Body of pancreas (tissue), 4 donors: ENCODE measurements at places on chromosomes 5 and 9.
A peak's percentile ranks its signal among the peaks of the same experiment; 100 is the strongest.

DNA sequence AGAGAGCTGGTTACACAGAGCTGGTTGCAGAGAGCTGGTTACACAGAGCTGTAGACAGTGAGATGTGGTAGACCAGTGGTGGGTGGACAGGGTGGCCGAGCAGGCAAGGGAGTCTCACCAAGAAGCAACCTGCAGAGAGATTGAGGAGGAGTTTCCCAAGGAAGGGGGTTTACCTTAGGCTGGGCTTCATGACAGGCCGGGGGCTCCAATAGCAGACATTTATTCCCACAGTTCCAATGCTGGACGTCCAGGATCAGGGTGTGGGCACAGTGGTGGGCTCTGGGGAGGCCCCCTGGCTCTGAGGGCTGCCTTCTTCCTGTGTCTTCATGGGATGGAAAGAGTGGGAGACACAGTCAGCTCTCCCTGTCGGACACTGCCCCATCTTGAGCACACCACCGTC lies 386.9 kb upstream of the IRX4 start:
- DNase-seq: no peak

GRCh38 chr5:168126606-168127005 lies 164.8 kb upstream of the WWC1 start:
- no peak for DNase-seq

- DNase-seq: no peak
Measured at GRCh38 chr9:88922091-88922490, 69.2 kb upstream of the S1PR3 start.

DNA sequence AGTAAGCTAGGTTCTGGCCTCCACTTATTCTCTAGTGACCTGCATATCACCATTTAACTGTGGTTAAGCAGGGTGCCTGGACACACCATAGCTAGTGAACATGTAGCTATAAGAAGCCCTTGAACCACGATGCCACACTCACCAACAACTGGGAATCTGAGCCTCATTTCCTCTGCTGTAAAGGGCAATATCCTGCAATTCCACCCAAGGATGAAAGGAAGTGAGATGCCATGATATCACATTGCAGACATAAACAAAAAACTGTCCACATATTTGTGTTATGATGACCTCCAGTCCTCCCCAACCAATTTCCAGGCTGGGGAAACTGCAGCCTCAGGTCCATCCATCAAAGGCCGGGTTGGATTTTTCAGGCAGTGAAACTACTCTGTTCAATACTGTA lies 10.4 kb downstream of the TNIP1 start:
- no peak for DNase-seq

- DNase-seq: no peak
Measured at GRCh38 chr9:18759827-18760226, 273.2 kb downstream of the SAXO1 start.

GRCh38 chr5:22835686-22836085 lies 17.5 kb downstream of the CDH12 start:
- DNase-seq: no peak

DNA sequence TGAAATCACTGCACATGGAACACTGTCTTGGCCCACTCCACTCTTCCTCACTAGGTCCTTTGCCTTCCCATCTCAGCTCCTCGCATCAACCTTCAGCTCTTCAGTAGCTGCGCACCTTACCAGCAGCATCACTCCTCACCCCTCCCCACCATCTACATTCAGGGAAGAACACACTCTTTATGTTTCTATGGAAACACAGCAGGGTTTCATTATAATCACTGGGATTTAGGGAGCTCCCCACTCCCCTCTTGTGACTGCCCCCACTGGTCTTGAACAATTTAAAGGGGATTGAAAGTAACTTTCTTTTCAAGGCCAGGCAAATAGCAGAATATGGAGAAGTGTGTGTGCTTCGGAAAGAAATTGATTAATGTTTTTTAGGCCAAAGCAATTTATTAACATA lies 111.2 kb downstream of the INSYN2B start:
- DNase-seq: no peak

DNA sequence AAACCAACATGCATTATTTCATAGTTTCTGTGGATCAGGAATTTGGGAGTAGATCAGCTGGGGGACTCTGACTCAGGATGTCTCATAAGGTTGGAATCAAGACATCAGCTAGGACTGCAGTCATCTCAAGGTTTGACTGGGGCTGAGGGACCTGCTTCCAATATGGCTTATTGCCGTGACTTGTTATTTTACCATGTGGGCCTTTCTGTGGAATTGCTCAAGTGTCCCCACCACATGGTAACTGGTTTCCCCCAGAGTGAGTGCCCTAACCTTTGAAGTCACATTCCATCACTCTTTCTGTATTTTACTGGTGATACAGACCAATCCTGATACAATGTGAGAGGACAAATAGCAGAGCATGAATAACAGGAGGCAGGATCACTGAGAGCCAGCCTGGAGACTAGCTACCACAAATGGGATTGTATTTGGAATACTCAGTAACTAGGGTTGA lies 70.2 kb upstream of the ELL2 start:
- no peak for DNase-seq

DNA sequence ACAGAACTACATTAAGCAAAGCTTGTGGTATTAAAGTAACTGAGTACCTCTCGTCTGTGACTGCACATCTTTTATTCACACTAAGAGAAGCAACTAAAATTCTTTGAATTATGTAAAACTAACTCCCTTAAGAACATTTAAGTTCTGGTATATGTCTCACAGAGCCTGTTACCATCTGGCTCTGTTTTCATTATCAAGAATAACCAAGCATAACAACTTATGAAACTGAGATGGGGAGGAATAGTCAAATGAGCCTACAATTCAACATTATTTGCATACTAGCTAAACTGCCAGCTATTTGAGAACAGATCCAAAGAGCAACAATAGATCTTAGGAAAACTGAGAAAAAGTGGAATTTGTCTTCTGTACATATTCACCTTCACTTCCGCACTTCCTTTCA lies 25.3 kb upstream of the ISOC1 start:
- no peak for DNase-seq

DNA sequence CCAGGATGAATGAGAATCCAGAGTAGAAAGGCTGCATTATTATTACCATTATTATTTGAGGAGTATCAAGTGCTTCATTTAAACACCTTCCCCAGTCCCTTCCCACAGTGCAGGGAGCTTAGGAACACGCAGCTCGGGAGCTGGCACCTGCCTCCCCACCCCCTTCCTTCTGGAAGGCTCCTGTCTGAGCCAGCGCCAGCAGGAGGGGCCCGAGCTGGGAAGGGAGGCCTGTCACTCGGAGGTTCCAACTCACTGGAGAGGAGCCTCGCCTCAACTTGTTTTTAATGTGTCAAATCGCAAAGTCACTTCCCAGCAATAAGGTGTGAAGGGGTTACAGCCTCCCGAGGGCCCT lies 156.4 kb upstream of the IRX4 start:
- DNase-seq: no peak

- DNase-seq: peak; percentile 73
Measured at GRCh38 chr5:35182910-35183535, 47.3 kb downstream of the PRLR start.

GRCh38 chr9:126608551-126608950 lies 5.2 kb upstream of the LMX1B start:
- DNase-seq: no peak

DNA sequence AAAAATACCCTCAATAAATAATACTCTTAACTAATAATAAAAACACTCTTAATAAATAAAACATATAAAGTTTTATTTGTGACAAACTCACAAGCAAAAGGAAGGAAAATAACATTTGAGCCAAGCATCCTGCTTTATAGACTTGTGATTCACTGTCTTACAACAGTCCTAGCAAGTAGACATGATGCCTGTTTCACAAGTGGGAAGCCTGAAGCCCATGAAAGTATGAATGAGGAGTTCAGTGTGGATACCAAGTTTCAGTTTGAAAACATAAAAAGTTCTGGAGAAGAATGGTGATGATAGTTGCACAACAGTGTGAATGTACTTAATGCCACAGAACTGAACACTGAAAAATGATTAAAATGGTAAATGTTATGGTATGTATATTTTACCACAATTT lies 10.9 kb downstream of the HABP4 start:
- no peak for DNase-seq

DNA sequence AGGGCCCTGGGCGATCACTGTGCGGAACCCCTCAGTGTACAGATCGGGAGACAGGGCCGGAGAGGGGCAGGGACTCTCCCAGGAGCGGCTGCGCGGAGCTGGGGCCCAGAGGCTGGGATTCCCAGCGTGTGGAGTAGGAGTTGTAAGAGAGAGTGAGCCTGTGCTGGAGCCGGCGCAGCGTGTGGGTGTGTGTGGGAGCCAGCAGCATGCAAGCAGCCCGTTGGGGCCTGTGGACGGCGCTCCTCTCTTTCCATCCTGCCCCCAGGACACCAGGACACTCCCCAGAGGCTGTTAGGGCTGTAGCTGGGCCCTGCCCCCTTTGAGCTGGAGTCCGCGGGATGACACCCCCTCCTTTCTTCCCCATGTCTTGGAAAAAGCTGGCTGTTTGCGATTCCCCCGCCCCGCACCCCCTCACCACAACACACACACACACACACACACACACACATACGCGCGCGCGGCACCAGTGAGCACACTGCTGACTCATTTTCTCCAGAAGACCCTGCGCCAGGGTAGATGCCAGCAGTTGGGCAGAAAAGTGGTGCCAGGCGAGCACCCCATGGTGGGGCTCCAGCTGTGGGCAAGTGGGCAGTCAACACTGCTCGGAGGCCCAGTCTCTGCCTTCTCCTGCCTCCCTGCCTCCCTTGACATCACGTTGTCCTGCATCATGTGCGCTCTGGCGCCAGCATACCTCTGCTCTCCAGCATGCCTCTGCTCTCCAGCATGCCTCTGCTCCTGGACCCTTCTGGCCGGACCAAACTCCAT lies 1.5 kb downstream of the COL27A1 start:
- peak; percentile 69 for DNase-seq

DNA sequence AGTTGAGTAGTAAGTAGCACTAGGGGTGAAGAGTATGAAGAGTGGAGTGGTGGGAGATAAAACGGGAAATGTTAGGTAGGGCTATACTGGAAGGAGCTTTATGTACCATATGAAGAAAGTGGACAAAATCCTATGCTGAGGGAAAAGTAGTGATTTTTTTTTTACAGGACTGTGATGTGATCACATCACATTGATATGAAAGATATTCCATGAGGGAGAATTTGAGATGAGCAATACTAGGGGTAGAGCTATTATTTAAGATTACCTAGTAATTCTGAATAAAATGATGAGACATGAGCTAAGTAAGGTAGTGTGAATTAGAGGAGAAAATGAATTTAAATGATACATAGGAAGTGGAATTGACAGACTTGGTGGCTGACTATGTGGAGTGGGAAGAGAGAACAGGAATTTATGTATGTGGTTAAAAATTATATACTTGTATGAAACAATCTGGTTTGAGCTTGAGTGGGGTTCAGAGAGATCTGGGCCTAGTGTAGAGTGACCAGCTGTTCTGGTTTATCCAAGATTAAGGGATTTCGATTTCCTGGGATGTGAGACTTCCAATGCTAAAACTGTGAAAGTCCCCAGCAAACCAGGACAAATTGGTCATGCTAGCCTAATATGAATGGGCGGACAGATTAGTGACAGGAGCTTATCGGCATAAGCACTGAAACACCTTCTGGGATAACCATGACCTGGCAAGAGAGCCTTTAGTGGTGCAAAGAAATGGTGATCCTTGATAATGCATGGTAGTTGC lies 29.3 kb upstream of the STOM start:
- DNase-seq: no peak

DNA sequence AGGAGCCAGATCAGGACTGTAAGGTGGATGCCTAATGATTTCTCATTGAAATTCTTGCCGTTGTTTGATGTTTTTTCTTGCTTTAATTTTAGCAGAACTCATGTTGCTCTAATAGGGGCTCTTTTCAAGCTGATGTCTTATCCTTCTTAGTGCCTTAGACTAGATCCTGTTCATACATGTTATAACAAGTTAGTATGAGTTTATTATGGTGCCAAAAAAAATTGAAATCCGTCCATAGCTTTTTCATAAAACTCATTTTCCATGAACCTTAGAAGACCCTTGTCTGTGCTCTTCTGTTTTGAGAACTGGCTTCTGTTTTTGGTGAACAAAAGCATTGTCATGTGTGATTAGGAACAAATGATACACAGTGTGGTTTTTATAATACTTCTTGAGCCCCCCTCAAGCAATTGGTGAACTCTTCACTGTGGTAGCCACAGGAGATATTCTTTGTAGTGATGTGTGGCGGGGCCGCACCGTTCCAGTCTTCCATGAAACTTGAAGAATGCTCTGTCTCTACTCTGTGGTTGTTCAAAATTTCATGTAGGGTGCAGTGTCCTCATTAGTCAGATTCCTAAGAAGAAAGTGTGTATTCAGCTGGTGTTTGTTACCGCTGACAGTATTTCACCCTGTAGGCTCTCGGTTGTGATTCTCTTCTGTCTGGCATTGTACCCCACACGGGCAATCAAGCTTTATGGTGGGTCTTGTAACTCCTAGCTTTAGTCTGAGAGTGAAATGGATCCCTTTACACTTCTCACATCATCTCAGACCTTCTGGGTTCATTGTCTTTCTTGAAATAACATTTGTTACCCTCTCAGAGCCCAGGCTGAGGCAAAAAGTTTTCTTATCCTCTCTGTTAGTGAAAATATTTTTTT lies 10.7 kb downstream of the OTULIN start:
- DNase-seq: no peak

- no peak for DNase-seq
Measured at GRCh38 chr9:99907208-99907532, 716 bp downstream of the STX17 start.

DNA sequence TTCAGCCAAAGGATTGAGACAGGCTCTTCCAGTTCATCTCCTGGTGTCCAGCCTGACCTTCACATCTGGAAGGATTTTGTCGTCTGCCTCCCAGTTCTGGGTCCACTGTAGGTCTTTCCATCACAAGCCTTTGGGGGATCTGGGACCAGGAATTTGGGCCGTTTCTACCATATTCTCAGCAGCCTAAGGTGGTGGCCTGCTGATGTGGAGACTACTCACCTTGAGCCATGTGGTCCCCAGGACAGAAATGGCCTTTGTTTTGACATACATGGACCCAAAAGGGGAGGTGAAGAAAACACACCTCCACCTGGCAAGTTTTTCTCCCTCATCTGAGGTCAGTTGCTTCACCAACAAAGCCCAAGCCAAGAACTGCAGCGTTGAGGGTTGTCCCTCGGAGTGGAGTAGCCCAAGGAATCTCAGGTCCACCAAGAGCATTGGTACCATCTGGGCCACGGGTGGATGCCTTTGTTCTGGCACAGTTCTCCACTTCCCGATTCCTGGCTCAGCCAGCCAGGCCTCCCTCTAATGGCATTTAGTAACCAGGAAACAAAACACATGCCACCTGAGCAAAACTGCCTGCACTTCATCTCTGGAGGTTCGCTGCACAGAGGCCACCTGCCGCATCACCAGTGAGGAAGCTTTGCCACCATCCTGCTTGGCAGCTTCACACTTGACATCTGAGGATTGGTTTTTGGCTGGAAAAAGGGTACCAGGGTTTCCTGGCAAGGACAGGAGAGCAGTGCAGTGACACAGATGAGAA lies 24.7 kb downstream of the AMBP start:
- no peak for DNase-seq

- no peak for DNase-seq
Measured at GRCh38 chr9:72039532-72039931, 20.9 kb downstream of the C9orf57 start.

DNA sequence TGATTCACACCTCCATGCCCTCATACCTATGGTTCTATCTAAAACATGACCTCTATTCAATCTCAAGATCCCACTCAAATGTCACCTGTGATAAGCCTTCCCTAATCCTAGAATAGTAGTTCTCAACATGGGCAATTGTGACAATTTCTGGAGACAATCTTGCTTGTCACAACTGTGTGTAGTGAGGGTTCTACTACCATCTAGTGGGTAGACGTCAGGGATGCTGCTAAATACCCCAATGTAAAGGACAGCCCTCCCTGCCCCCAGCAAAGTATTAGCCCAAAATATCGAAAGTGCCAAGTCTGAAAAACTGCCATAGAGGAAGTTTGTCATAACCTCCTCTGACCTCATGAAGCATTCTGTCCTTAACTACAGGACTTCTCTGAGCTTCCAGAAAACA lies 32.0 kb downstream of the TBCA start:
- no peak for DNase-seq
